Activated CD4-positive, alpha-beta T cell treated with anti-CD3 and anti-CD28 coated beads, Interleukin-2, amount 50 U/mL, for 24 hours (primary cell): ENCODE measurements at places on chromosomes 2 and 18.

DNA sequence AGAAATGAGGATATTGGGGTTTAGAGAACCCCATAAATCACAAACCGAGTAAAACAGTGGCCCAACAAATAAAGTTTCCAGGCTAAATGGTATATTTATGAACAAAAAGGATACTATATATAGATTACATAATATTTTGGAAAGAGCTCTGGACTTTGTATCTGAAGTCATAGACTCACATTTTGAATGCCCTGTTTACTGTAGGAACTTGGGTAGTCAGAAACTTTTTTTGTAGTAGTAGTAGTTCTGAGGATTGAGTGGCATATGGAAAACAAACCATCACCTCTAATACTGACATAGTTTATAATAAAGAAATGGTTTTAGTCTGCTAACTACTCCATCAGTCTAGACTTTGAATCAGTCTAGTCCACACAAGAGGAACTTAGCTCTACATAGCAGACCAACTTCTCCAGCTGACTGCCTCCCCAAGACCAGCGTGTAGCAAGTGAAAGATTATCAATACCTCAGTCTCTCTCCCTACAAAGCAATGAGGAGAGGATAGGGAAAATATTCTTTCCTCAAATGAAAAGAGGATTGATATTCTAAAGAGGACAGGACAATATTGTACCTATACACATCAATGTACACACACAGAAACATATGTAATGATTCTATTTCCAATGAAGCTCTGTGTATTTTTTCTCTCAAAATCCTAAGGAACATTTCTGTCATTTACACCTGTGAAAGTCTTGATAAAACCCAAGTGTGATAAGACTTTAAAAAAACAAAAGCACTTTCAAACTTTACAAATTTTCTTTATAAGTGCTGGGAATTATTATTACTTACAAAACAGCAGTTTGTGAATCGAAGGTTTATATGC is 184.9 kb upstream of the MAP2 start:
- DNase-seq, result no peak

DNA sequence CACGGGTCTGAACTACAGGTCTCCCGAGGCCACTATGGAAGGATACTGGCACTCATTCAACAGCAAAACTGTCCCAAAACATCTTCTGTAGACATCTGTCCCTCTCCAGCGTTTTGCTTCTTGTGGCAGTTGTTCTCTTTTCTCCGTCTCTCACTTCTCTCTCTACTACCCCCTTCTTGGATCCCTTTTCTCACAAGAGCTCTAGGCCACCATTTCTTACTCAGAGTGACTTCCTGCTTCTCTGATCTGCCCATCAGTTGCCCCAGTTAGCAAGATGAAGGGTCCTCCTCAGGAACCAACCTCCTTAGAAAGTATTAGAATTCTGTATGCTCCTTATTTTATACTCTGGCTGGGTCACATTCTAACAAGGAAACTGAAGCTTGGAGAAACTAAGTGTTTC is 32.6 kb downstream of the BCL2 start:
- DNase-seq, result no peak

DNA sequence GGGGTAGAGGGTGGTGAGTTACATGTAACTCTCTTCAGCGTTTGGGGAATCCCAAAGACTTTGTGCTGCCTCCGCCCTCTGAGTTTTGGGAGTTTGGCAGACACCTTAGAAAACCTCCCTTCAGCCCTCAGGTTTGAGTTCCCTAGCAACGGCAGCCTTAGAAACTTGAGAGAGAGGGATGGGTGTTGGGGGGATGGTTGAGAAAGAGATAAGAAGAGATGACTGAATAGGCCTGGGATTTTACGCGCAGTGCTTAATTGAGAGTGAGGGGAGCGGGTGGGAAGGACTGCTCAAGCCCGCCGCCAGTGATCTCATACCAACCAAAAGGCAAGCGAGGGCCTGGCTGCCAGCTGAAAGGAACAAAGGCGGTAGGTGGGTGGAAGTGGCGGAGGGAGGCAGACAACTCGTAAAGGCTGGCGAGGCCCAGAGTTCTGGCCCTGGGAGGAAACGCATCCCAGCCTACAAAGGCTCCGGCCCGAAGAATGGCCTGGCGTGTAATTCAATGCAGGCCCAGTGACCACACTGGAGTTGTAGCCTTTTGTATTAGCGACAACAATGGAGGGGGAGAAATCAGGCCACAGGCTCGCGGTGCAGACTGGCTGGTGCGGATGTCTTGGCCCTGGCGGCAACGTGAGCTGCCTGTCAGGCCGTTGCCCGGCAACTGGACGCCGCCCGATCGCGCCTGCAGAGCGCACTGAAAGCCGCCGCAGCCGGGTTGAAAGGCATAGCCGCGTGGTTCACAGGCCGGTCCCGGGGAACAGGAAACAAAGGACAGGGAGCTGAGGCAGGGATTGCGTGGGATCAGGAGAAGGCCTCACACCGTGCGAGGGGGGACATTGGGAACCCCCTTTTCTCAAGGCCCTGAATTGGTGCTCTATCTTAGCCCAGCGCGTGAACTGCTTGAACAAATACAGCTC is 39.9 kb upstream of the DARS1 start:
- no peak for DNase-seq

DNA sequence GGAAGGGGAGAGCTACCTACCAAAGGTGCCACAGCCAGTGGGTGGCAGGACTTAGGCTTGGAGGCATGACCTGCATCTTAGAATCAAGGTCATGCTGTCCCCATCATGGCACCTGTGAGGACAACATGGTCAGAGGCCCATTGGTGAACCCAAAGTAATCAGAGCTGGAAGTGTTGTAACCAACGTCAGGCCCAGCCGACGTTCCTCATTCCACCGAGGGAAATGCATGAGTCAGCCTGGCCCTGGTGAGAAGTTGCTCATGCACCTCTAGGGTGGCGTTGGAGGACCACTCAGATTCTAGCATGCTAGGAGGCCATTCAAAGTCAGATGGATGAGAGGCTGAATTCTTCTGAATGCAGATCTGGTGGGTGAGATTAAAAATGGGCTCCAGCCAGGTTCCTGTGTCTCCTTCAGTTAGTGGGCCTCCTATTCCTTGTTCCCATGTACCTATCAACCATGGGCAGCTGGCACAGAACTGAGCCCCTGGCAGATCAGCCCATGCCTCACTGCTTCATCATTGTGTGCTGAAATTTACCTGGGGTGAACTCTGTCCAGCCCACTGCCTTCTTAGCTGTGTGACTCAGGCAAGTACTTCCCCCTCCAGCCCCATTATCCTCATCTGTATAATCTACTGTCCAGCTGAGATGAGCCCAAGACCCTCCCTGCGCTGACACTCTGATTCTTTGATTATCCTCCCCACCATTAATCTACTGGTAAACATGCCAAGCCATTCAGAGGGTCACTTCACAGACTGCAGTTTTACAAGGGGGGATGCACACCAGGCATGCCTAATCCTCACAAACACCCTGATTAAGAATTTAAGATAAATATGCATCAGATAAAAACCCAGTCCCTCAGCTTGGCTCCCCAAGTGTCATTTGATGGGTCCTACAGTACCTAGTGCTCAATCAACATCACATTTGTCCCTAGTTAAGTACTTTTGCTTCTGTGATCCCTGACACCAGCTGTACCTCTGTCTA is 14.0 kb downstream of the SLC14A2 start:
- no peak for DNase-seq

DNA sequence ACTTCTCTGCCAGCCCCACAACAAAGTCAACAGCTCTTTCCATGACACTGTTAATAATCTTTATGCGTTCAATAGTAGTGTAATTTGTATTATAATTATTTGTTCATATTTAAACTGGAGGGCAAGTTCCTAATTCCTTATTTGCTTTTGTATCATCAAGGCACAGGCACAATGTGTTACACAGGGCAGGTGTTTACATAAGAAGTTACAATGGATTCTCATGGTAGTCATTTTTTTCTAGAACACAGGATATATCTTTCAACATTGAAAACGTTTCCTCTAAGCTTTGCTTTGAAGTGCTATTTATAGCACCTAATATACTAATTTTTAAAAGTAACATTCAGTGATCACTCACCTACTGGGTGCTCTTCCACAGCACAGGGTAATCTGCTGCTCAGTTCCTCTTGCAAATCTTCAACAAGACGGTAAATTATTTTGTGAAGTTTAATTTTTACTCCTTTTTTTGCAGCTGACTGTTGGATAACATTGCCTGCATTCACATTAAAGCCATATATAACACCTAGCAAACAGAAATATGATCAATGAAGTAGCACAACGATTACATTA is 7.3 kb downstream of the RPS27A start:
- no peak for DNase-seq

DNA sequence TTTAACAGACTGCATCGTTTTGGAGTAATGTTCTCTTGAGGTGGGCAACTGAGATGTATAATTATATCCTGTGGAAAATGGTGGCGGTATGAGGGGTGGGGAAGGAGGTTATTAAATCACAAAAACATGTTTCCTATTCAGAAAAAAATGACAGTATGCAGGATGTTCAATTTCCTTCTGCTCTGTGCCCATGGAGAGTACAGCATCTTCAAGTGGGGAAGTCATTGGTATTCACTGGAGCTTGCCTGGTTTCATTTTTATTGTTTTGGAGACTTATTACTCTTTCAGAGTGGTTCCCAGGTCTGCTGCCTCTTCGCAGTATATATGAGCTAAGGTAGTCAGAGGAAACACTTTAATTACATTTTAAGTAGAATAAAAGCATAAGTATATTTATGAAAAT is 318.8 kb upstream of the RAB12 start:
- no peak for DNase-seq

DNA sequence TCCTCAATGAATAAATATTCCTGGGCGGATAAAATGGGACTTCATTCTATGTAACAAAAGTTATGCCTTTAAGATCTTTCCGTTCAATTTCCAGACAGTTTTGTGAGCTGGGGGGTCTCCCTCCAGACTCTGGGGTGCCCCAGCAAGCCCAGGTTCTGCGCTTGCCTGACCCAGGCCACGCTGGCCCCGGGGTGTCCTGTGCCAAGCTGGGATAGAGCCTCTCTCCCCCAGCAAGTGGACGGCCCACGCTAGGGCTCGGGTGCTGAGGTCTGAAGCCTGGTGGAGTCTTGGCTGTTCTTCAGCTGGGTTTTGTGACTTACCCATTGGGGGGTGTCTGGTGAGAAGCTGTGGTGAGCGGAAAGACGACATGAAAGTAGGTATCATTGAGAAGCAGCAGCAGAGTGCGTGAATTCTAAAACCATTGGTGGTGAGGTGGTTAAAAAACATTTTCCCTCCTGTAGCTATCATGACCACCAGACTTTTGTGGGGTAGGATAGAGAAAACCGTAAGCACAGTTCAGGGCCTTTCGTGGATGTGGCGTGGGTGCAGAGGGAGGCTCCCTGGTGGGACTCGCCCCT is 346.8 kb downstream of the ANAPC1 start:
- DNase-seq, result no peak

DNA sequence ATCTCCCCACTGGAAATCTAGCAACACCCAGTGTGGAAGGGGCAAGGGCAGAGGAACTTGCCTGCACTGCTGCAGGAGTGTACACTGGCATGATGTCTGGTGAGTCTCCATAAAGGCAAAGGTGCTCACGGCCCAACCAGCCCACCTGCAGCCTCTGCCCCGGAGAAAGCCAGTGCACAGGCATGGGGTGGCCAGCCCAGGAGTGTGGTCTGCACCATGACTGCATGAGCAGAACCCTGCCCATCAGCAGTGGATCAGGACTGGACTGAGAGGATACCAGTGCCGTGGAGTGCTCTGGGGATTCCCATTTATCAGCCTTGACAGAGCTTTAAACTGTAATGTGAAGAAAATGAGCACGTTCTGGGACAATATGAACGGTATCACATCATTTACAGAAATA is 342.6 kb upstream of the HS6ST1 start:
- no peak for DNase-seq

- DNase-seq, result no peak
These were observed 21.7 kb downstream of the MIB1 start for GRCh38 chr18:21762181-21762772.

DNA sequence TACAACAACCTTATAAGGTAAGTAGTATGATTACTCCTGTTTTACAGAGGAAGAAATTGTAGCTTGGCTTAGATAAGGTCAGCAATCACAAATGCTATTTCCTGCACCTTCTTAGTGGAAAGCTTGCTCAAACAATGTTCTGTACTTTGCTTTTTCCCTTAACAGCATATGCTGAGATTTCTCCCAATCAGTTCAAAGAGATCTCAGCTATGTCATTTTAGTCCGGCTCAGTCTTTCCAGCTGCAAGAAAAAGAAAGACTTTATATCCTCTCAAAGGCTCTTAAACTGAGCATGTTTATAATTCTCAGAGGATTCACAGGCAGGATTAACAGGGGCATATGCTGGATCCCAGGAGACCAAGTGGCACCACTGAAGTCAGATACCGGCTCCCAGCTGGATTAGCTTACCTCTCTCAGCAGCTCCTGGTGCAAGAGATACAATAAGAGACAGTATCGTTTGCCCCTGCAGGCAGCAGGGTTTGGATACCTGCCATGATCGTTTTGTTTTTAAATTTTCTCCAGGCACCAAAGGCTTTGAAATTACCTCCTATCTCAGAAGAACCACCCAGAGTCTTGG is 29.5 kb downstream of the KIAA2012 start:
- no peak for DNase-seq

DNA sequence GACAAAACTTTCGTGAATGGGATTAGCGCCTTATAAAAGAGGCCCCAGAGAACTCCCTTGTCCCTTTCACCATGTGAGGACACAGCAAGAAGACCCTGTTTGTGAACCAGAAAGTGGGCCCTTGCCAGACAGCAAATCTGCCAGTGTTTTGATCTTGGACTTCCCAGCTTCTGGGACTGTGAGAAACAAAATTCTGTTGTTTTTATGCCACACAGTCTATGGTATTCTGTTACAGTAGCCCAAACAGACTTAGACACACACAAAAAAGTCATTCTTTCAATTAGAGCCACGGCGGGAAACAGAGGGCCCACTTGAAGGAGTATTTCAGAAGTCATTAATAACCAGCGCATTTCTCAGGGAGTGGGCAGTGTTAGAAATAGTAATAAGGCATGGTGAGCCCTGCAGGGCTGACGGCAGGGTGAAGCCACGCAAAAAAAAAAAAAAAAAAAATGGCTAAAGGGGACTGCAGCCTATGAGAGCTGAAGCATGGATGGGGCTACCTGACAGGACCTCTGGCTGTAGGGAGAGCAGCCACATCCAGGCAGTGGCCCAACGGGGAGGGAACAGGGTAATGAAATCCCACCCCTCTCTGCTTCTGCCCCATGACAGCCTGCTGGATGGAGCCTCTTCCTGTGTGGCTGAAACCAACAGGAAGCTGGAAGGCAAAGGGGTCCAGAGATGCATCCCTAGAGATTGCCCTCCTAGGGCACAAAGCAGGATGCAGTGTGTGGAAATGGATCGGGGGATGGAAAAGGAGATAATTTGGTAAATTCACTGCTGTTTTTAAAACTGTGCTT is 189.3 kb downstream of the KCNS3 start:
- DNase-seq, result no peak

GRCh38 chr2:73232403-73233153 is 461 bp downstream of the PRADC1 start:
- no peak for DNase-seq

- DNase-seq, result no peak
These were observed 161.9 kb upstream of the SIX2 start for GRCh38 chr2:45171136-45171501.

- DNase-seq, result no peak
These were observed 808.1 kb downstream of the DCC start for GRCh38 chr18:53148123-53148522.

DNA sequence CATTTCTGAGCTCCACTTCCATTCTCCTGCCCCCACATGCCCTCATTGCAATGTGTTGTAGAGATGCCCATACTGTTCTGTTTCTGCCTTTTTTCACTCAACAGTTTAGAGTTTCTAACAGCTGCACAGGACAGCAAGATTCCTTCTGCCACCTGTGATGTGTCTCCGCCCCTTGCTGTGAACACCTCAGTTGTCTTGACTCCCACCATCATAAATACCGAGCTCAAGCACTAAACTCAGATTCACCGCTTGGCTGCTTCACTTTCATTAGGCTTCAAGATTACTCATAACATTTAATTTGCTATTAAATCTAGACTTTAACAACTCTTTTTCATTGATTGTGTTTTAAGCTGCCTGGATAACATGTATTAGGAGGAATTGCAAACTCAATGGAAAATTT is 141.0 kb downstream of the MAP2 start:
- DNase-seq, result no peak
